ENCODE measurements at places on chromosomes 4 and X.

- DNase-seq = no peak
Measured at GRCh38 chr4:93384887-93385286, 443.7 kb upstream of the ATOH1 start.

- no peak for DNase-seq
Measured at GRCh38 chrX:153457827-153458466, 12.1 kb upstream of the TREX2 start.

- DNase-seq = no peak
Measured at GRCh38 chrX:142978130-142978684, 47.5 kb upstream of the SPANXN4 start.

DNA sequence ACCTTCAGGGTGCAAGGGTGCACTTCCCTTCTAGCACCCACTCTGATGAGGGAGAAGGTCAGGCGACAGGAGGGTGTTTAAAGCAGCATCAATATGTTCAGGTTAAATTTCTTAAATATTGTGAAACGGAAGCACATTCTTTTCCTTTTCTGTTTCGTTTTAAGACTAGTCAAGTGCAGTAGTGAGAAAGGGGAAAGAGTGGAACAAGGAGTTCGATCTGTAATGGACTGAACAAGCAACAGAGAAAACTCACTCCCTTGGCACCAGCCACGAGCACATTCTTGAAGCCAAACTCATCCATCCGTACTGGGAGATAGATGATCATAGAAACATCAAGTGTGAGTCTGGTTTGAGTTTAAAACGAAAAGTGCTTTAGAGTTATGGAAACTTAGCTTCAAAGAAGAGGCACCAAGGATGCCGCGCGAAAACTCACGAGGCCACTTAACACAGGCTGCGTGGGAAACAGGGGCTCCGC is 815 bp downstream of the FAM53A start:
- no peak for DNase-seq

DNA sequence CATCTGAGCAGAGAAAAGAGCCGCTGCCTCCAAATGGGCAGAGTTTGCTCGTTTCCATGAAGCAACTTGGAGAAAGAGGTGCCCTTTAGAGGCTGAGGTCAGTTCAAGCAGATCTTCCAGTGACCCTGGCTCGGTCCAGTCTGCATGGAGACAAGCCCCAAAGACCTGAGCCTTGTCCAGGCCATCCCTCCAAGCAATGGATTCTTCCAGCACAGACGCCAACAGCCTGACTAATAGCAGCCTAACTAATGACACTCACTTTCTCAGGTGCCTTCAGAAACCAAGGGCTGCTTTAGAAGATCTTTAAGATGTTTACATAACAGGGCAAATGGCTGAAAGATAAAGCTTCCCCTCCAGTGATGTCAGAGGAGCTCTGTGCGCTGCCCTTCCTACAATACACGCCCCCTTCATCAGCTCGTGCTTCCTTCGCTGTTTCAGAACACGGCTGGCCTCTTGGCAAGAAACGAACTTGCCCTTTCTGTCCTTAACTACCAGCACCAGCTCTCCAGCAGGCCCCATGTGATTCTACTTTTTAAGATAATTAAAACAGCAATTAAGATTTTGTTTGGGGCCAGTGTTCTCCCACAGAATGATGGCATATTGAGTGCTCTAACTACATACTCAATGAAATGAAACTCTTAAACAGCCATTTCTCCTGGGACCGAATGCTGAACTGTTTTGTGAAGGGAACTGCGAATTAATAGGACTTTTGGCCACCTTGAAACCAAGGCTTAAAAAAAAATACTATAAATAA is 119.0 kb downstream of the GPR143 start:
- no peak for DNase-seq

DNA sequence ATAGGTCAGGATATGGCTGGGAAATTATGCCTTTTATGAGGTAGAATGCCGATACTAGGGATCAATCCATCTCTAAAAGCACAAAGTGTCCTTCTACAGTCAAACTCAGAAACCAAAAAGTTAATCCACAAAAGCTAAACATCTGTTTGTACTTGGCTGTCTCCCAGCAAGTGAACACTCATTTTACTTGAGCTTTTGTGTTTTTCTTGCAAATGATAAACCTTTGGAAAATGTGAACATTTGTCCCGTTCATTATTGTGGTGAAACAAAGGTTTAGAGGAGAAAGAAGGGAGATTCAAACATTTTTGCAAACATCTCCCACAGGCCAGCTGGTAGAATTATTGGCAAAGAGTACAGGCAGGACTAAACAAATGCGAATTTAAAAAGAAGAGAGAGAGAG is 300.6 kb upstream of the SPANXN1 start:
- DNase-seq = no peak

DNA sequence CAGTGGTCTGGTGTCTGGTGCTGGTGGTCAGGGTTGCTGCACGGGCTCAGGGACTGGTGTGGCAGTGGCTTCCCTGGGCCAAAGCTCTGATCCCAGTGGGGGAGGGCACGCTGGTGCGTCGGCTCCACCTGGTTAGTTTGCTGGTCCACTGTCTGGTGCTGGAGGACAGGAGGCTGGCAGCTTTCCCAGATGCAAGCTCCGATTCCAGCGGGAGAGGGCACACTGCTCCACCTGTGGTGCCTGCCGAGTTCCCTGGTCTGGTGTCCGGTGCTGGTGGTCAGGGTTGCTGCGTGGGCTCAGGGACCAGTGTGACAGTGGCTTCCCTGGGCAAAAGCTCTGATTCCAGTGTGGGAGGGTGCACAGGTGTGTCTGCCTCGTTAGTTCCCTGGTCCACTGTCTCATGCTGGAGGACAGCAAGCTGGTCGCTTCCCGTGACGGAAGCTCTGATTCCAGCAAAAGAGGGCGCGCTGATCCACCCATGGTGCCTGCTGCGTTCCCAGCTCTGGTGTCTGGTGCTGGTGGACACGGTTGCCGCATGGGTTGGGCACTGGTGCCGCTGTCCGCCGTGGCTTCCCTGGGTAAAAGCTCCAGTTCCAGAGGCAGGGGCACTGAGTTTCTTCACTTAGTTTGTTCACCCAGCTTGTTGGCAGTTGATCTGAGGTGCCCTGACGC is 5.8 kb downstream of the VMA21 start:
- no peak for DNase-seq

DNA sequence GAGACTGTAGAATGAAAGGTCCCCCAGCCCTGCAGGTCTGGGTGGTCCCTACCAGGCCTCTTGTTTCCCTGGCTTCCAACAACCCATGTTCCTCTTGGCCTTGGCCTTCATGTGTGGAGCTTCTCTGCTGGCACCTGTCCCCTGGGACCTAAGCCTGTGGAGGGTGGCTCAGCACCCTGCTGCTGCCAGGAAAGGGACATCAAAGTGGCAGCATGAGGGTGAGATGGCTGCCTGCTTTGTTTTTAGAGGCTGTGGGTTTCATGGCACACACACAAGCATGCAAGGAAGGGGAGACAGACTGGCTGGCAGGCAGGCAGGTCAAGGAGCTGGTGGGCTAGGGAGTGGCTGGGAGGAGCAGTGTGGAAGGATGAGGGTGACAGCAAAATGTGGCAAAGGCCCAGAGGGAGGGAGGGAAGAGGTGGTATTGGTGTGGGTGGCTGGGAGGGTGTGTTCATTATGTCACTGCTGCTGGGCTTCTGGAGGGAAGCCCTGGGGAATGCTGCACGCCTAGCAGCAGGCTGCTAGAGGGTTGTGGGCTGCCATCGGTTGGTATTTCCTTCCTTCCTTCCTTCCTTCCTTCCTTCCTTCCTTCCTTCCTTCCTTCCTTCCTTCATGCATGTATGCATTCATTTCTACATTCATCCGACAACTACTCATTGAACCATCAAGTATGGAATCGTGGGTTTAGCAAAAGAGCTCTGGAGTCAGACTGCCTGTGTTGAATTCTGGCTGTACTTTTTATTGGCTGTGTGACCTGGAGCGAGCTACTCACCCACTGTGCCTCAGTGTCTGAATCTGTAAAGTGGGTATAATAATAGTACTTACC is 128.7 kb upstream of the PJA1 start:
- DNase-seq = no peak

- DNase-seq = no peak
Measured at GRCh38 chr4:55947254-55947882, 1.4 kb upstream of the CEP135 start.

DNA sequence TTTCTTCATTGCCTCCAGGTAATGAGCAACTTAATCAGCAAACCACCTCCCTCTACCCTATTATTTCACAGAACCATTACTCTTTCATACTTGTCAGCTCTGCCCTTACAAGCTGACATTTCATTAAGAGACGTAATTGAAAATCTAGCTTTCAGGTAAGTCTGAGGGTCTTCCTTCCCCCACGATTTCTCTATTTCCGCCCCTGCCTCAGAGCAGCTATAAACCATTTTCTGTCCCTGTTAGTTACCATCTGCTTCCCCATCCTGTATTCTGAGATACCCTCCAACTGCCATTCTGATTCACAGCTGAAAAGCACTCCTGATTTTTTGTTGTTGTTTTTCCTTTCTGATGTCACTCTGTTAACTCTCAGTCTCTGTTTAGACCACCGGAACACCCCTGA is 37.1 kb downstream of the SH3RF1 start:
- no peak for DNase-seq

- peak; percentile 47 for DNase-seq
Measured at GRCh38 chr4:139619644-139620043, 46.0 kb upstream of the MGST2 start.

DNA sequence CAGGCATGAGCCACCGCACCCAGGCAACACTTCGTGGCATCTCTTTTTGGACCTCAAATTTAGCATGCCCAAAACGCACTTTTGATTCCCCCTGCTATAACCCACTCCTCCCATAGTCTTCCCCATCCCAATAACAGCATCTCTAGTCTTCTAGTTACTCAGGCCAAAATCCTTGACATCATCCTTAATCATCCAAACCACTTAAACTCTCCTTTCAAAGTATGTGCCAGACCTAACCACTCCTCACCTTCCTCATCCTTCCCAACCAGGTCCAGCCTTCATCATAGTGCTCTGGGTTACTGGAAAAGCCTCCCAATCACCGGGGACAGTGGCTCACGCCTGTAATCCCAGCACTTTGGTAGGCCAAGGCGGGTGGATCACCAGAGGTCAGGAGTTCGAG is 41.9 kb downstream of the AFAP1 start:
- no peak for DNase-seq

DNA sequence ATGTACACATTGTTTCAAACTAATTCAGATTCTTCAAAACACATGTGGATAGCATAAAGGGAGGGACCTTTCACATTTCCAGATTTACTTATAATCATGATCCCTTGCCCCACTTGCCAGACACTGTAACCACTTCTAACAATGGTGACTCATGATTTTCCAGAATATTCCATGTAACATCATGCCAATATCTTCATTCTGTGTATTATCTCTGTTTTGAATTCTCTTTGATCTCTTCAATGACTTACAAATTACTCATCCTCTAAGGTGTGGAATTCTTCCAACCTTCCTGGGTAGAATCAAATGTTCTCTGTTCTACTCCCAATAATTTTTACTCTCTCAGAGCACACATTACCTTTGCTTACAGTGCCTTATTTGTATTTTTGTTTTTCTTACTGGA is 517.1 kb downstream of the PCDH7 start:
- DNase-seq = no peak

DNA sequence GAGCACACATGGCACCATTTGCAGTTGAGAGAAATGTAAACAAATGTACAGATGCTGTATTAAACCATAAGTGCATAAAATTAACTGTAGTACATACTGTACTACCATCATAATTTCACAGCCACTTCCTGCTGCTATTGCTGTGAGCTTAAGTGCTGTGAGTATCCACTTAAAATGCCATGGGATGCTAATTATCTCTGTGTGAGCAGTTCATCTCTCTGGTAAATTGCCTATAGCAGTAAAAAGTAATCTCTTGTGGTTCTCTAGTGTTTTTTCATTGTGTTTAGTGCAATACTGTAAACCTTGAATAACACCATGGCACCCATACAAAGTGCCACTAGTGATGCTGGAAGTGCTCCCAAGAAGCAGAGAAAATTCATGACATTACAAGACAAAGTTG is 9.9 kb upstream of the SCOC start:
- DNase-seq = no peak

GRCh38 chrX:32877592-32877991 is 333.8 kb downstream of the DMD start:
- DNase-seq = no peak

DNA sequence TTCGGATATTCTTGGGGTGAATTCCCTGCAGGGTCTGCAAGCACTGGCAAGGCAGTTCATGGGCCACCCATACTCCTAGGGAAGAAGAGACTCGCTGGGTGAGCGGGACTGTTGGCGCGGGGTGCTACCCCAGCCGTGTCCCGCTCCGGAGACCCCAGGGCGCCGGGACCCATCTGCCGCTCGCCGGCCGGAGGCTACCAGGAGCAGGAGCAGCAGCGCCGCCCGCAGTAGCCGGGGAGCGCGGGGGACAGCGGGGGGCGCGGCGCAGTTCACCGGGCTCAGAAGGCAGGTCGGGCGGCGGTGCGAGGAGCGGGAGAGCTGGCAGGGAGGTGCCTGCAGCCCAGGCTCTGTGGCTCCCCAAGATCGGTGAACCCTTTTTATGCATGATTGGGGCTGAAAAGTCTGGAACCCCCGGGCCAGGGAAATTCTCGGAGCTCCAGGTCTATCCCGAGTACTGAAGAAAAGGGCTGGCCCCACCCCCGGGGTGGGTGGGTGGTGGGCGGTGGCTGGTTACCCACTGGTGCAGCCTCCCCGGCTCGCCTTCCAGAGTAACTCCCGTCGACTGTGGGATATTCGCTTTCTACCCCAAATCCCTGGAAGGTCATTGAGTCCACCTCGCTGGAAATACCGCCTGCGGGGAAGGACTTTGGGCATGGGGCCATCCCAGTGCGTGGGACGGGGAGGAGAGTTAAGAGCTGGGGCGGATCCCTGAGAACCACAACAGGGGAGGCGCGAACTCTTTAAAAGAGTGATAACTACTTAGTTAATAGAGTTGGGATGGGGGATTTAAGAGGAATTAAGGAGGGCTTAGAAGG is 37.6 kb downstream of the PF4 start:
- DNase-seq = no peak

DNA sequence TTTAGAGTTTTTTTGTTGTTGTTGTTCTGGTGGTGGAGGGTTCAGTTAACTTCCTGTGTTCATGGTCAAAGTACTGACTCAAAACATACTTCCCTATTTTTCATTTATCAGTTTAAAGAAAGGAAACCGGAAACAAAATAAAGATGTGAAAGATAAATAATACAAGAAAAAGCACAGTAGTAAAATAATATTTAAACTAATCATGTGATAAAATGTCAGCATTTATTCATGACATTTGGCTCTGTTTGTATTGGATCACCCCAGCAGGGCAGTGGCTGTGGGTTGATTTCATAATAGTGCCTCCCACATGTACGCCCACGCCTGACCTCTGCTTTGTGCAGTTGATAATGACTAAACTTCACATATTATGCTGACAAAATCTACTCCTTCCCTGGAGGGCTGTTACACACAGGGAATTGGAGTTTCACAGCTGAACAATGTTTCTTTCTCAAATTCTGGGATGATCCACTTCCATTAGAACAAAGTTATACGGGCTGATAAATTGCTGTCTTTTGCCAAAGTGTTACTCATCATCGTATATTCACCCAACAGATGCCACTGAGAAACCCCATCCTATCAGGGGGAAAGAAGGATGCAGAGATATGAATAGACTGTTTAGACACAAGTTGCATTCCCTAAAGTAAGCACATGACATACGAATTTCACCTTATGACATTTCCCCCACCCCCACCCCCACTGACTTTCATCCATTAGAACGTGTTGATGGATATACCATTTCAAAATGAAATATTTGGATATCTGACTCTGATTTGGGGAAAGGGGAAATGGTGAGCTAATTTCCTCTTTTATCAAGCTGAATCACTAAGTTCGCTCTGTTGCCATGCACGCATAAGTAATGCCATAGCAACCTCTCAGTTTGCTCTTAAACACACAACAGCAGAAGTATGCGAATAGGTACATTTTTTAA is 48.3 kb downstream of the AMELX start:
- no peak for DNase-seq

Measured in HepG2 (cell line).